ENCODE measurements at places on chromosomes 6 and 20.

DNA sequence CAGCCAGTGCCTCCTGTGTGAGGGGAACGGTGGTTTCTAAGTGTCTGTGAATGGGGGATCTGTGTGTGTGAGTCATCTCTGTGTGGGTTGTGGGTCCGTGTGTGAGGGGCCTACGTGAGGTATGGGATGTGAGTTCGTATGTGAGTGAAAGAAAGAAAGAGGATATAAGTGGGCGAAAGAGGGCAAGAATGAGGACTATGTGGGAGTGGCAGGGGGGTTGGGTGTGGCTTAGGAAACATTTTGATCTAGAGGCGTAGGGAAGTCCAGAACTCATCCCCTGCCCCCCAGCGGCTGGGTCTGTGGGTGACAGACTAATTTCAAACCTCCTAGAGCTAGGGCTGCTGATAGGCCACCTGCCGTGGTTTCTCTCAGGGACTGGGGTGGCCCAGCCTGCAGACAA is 35.5 kb downstream of the DHX35 start:
- DNase-seq, result no peak

DNA sequence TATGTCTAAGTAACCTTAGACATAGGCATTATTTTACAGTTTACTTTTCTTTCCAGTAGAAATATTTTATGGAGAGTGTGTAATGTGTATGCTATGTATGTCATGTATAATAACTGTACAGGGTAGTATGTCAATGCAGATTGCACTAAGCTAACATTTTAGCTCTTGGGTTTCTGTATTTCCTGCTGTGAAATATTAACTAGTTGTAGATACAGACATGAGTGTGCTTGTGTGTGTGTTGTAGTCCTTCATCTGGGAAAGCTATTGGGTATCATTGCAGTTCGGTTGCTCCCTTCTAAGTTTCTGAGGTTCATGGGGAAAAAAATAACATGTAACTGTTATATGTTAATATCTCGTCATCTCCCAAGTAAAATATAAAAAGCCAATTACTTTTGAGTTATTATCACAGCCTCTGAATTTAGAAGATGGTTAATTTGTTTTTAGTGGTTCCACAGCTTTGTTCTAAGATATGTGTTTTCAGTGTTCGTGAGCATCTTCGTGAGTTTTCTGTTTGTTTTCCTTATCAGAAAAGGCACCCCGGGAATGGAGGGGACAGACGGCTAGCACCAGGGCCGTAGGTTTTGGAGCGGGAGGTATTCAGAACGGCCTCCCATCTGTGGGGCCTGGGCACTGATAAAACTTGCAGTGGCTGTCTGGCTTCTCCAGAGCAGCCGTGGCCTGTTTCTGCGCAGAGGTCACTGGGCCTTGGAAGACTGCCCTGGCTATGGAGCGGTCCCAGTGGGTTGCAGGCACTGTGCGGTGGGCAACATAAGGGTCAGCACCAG is 215.0 kb downstream of the ARID1B start:
- DNase-seq, result peak; percentile 39

DNA sequence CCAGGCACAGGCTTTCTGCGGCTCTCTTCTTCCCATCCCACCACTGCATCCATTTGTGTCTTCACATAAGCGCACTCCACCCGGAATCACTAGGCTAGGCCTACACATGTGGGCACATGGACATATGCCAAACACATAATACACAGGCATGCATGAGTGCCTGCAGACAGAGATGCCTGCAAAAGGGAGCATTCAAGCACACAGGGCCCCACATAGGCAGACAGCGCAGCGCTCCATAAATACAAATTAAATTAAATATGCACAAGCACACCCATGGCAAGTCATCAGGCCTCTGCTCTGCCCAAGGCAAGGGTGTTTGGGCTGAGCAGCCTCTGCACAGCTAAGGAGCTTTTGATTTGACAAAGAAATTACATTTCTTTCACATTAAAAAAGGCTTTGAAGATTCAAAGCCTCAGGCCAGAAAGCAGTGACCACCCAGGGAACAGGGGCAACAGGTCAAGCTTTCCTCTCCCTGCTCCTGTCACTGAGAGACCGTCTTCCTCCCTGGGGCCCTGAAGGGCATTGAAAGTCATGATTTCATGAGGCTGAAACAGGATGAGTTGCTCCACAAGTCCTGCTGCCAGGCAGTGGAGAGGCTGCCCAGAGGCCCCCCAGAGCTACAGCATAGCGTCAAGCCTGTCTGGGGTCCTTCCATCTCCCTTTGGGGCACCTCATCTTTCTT is 134.2 kb upstream of the LRFN2 start:
- no peak for DNase-seq

GRCh38 chr6:94623586-94623985 is 953.7 kb upstream of the MANEA start:
- no peak for DNase-seq

GRCh38 chr6:28586962-28587745 is 61.5 kb downstream of the GPX5 start:
- DNase-seq, result peak; percentile 54

DNA sequence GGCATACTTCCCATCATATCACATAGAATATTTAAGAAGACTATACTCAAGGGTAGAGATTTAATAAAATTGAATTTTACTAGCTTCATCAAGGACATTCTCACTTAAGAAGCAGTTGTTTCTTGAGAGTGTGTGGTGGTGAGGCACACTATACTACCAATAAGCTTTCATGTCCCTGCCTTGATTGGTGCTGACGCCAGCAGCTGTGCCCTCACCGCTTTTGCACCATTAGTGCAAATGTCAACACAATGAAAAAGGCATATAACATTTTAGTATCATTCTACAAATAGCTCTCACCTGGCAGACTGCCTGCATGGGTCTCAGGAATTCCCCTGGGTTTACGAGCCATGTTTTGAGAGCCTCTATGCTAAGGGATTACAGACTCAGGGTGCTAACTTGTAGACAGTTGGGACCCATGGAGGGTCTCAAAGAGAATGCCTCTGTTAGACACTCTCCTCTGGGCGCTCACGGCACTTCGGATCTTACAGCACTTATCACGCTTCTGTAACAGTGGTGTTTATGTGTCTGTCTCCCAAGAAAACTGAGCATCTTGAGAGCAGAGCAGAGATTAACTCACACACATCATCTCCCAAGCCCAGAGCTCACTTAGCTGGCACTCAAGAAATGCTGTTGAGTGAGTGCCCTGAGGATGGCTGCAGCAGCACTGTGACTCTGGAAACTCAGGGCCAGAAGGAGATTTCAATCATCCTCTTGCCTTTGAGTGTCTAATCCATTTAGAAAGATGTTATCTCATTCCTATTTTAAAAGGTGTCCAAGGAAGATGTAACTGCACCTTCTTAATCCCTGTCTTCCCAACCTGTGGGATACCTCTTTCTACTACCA is 143.3 kb upstream of the GPR6 start:
- no peak for DNase-seq

DNA sequence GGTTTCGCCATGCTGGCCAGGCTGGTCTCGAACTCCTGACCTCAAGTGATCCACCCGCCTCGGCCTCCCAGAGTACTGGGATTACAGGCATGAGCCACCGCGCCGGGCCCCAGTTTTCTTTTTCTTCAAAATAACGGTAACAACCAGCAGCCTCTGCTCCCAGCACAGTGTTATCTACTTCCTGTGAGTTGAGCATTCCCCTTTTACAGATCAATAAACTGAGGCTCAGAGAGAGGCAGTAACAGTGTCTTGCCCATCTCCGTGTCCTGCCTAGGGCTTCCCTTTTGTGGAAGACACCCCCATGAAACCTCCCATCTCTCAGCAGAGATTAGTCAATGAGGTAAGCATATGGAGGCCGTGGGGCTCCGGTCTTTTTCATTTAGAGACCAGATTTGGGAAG is 29.6 kb downstream of the BPIFB1 start:
- no peak for DNase-seq

GRCh38 chr6:23106951-23107350 is 537.6 kb downstream of the HDGFL1 start:
- peak; percentile 83 for DNase-seq

DNA sequence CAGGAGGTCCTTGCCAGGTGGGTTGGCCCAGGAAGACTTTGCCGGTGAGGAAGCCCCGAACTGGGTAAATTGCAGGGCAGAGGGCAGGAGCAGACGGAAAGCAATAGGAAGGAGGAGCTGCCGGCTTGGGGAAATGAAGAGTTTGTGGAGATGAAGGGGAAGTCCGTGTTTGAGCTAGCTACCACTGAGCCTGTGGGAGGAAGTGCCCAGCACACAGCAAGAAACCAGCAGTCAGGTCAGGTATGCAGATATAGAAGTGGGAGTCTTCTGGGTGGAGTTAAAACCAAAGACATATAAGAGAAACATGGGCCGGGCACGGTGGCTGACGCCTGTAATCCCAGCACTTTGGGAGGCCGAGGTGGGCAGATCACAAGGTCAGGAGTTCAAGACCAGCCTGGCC is 34.7 kb downstream of the CD24 start:
- no peak for DNase-seq

DNA sequence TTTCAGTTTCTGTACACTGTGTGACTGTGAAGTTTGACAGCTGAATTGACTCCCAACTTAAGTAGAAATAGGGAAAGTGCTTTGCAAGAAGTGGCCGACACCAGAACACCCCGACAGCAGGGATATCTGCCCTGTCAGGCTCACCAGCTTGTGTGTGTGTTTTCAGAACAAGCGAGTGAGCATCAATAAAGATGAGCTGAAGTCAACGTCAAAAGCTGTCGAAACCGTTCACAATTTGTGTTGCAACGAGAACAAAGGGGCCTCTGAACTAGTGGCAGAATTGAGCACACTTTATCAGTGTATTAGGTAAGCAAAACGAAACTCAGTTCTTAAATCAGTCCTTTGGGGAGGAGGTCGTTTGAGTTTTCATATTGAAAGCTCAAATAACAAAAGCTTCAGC is 10.7 kb downstream of the NELFCD start:
- no peak for DNase-seq

- peak; percentile 95 for DNase-seq
Measured at GRCh38 chr6:136113736-136114173, 136.4 kb downstream of the MTFR2 start.

GRCh38 chr20:11166712-11167111 is 492.9 kb upstream of the JAG1 start:
- DNase-seq, result peak; percentile 35

- no peak for DNase-seq
Measured at GRCh38 chr20:46022411-46023147, 6.4 kb upstream of the SLC12A5 start.

GRCh38 chr6:40977085-40977484 is 61.9 kb downstream of the UNC5CL start:
- DNase-seq, result no peak

DNA sequence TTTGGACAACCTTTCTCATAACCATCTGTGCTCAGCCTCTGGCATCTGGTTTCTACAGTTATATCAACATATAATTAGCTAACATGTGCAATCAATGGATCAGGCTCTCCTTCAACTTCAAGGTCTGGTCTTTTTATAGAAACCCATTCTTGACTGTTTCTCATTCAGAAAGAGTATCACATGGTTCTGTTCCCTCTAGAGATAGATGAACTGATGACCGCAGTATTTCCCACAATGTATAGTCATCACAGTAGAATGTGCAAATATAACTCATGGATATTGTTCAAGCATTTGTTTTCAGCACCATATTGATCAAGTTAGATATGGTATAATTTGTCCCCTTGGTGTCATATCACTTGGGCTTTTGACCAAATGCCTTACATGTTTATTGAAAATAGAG is 656.2 kb downstream of the FRK start:
- DNase-seq, result no peak

DNA sequence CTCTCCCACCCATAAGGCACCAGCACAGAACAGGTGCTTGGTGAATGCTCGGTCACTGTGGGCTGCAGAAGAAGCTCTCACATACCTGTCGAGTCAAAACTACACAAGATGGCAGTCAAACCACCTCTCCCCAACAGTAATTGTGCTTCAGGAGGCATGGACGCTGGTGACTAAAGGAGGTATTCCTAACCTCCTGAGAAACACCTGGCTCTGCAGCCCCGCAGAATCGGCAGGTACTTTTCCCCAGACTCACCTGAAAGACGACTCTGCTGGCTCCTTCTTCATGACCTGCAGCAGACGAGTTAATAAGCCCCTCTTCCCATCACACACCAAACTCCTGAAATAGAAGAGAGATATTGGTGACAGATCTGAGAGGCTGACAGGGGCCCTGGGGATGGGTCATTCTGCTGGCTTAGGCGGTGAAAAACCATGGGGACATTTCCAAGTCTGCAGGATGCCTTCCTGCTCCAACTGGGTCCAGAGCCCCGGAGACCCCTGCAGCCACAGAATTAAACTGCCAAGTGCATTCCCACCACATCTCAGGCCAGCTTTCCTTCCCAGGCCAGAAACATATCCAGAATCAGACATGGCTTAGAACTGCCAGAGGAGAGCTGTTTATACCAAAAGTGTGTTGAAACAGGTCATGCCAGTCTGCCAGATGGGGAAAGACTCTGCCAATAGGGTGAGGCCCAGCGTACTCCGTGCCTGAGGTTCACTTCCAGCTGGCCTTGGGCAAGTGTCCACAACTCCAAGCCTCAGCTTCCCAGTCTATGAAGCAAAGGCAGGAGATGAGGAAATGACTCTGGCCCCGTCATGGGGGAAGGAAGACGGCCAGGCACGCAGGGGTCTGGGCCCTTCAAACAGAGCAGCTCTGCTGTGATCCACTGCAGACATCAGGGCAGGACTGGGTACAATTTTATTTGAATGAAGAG is 53.0 kb downstream of the MYH7B start:
- DNase-seq, result no peak

DNA sequence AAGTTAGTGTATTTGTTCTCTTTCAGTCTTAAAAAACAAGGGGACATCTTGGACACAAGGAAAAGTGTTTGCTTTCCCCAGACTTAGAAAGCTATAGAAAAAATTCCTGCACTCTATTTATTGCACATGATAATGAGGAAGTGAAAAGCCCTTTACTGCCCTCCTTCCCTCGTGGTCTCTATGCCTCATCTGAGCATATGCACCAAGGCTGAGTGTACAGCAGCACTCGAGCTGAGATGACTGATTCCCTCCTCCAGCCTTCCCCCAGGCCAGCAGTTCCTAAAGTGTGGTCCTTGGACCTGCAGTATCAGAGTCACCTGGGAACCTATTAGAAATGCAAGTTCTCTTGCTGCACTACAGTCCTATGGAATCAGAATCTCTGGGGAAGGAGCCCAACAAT is 14.3 kb upstream of the LAMP5 start:
- no peak for DNase-seq

GRCh38 chr6:100504786-100505737 is 40.3 kb upstream of the SIM1 start:
- peak; percentile 91 for DNase-seq

- no peak for DNase-seq
Measured at GRCh38 chr20:48406498-48406897, 421.3 kb downstream of the PREX1 start.

DNA sequence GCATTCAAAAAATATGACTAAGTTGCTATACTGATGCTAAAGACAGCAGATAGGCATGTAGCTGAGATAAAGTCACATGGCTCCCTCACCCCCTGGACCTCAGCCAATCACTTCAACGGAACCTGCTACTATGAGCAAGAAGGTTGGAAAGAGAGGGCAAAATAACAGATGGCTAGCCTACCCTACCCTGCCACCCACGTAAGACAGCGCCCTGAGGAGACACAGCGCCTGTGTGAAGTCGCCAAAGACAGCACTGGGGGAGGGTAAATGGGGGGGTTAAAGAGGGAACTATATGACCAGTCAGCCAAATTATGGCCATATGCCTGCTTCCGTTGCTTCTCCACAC is 163.2 kb downstream of the RALGAPA2 start:
- DNase-seq, result peak; percentile 2

- no peak for DNase-seq
Measured at GRCh38 chr20:8408587-8409307, 276.7 kb downstream of the PLCB1 start.

- DNase-seq, result no peak
Measured at GRCh38 chr6:53504512-53504911, 40.4 kb downstream of the GCLC start.

- no peak for DNase-seq
Measured at GRCh38 chr20:4947817-4948559, 53.3 kb downstream of the SLC23A2 start.
